ENCODE measurements at places on chromosomes 16 and 17. TPM values are rescaled to one million over a fixed set of nuclear protein-coding genes. Genes with fewer than 3 reads are reported as not detected.

The SPHK1 gene
- total RNA-seq, result 8.6 TPM

The SSTR5 gene
- not detected for total RNA-seq

The TMEM92 gene
- total RNA-seq, result not detected

The MPO gene
- not detected for total RNA-seq

The MED31 gene
- total RNA-seq, result 19.4 TPM

The TM4SF5 gene
- total RNA-seq, result not detected

The ABI3 gene
- 9.2 TPM for total RNA-seq

The SLC6A4 gene
- 0.30 TPM for total RNA-seq

The CDH1 gene
- 30.0 TPM for total RNA-seq

The KCNH4 gene
- total RNA-seq, result not detected

The ENPP7 gene
- not detected for total RNA-seq

The RPH3AL gene
- total RNA-seq, result 23.9 TPM

The MXRA7 gene
- 250 TPM for total RNA-seq

The HOXB2 gene
- 24.4 TPM for total RNA-seq

The ITGAX gene
- not detected for total RNA-seq

The HS3ST4 gene
- total RNA-seq, result not detected

The SOCS1 gene
- total RNA-seq, result 6.4 TPM

The NPIPB13 gene
- total RNA-seq, result 1.9 TPM

The SMIM22 gene
- total RNA-seq, result 4.6 TPM

The RNF157 gene
- 2.1 TPM for total RNA-seq

The RAP1GAP2 gene
- 1.5 TPM for total RNA-seq

The CHST6 gene
- not detected for total RNA-seq

The CACNG5 gene
- 6.6 TPM for total RNA-seq

The TP53TG3 gene
- not detected for total RNA-seq

The LDAF1 gene
- total RNA-seq, result 88.6 TPM

The TMEM88 gene
- 7.3 TPM for total RNA-seq

The KRTAP3-1 gene
- total RNA-seq, result not detected

All from uterus (tissue), 4 donors.